ENCODE measurements at places on chromosomes 1 and 21.

DNA sequence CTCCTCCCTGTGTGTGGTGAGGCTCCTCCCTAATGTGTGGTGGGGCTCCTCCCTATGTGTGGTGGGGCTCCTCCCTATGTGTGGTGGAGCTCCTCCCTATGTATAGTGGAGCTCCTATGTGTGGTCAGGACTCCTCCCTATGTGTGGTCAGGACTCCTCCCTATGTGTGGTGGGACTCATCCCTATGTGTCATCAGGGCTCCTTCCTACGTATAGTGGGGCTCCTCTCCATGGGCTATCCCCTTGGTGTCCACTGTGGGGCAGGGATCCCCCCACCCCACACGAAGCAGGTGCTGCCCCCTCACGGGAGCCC, 29.6 kb downstream of the PRSS38 start:
- no peak for DNase-seq

- DNase-seq = no peak
Observed at GRCh38 chr1:3816331-3817137, 20.2 kb upstream of the LRRC47 start.

DNA sequence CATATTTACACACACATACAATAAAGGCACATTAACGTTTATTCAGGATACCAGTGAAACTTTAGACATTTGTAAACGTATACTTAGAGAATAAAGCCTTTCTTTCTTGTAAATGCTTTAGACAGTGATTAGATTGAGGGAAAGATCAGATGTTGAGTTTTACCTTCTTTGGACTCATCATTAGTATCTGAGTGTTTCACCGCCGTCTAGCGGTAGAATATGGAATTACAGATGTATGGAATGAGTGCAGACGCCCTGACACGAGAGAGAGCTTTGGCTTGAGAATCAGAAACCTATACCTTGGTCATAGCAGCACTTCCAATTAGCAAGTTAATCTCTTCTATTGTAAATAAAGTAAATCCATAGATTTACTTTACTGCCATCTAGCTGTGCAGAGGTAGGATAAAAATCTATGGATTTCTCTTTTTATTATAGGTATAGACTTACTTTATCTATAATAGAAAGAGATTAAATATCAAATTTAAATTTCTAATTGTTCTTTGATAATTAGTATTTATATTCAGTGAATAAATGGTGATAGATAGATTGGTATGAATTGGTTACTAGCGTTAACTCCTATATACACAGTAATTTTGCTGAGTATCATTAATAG, 12.6 kb downstream of the FLG2 start:
- DNase-seq = peak; percentile 83

DNA sequence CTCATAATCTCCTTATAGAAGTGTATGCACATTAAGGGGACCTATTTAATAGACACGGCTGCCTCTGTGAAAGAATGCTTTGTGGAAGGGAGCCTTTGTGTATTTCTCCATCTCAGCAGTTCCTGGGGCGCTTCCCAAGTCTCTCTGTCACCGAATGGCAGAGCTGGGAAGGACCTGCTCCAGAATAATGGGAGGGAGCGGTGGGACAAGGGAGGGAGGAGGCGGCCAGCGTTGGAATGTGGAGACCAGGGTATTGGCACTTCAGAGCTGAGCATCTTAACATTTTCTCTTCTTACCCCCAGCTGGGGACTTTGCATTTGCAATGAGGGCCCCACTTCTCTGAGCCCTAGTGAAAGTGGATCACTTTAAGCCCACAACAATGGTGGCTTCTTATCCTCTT, 23.9 kb downstream of the CACHD1 start:
- DNase-seq = no peak

DNA sequence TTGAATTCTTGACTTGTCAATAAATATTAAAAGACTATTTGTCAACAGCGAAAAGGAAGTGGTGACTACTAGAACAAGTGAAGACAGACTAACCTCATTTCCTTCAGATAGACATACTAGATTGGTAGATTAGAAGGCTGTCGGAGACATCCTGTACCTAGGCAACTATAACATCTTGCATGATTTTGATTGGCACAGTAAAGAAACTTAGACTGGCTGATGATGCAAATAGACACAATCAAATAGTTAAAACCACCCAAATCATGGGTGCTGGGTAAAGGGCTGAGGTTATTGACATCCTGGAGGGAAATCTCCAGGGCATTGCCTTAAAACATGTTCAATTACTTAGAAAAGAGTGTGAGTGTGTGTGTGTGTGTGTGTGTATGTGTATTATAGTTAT, 85.9 kb upstream of the EDEM3 start:
- no peak for DNase-seq

GRCh38 chr1:246608616-246609376, 42.5 kb downstream of the CNST start:
- DNase-seq = no peak

DNA sequence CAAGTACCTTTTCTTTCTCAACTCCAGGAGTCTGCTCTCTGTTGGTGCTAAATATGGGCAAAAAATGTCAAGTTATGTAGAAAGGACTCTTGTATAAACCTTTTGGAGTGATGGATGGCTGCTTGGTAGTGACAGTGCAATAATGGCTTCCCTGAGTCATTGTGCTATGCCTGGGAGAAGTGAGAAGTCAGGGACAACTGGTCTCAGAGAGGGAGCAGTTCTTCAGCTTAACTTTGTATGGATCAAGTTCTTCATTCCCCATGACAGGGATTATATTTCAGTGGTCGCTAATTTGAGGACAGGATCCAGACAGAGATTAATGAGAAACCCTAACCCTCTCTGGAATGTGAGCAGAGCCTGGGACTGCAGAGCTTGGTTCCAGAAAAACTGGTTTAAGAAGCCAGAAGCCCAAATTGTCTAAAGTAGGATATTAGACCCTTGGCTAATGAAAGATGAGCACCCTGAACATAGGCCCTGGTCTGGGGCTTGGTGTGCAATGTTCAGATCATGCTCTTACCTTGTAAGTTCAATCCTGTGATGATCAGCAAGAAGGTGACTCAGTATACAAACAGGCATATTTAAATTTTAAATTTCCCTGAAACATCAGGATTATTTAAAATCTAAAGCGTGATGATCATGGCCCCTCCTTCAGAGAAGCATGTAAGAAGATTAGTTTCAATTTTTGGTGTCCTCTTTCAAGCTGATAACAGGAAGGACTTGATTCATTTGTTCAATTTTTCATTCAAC, 50.9 kb downstream of the NTMT2 start:
- no peak for DNase-seq

GRCh38 chr1:117803318-117803717, 126.1 kb downstream of the GDAP2 start:
- no peak for DNase-seq

DNA sequence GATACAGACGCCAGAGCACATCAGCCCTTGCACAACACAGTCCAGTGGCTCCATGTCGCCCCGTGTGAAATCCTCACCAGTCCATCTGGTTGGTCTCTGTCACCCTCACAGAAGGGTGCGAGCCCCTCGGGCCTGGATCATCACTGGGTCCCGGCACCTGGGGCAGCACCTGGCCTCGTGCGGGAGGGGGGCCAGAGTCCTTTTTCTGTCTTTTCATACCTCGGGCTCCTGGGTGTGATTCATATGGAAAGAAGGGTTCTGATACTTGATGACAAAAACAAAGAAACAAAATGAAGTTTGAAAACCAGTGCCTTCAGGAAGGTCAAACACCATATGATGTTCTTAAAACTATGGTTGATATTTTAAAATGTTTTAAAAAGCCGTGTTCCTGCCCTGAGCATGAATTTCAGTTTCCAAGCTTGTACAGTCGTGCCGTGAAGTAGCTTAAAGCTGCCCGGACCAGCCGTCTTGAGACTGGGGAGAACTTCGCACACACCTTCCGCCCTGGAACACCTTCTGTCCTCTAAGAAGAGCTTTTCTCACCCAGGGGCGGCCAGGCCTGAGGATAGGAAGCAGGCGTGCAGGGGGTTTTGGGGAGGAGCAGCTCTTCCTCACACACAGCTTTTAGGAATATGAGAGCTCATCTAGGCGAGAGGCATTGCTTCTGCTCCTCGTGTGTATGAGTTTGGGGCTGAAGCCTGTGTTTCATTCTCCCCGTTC, 35.2 kb downstream of the SLC37A1 start:
- no peak for DNase-seq

DNA sequence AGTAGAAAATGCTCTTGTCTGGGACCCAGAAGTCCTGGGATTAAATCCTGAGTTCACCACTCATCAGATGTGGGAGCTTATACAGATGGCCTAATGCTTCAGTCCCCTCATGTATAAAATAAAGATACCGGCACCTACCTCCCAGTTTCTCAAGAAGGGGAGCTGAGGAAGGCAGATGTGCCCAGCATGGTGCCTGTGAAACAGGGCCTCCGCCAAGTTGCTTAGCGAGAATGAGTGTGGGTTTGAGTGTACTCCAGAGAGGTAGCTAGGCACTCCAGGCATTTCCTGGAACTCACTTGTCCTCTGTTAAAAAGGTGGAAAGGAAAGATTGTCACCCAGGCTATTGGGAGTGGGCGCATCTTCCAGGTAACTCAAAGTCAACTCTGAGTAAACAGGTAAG, 37.8 kb downstream of the IER5 start:
- no peak for DNase-seq

DNA sequence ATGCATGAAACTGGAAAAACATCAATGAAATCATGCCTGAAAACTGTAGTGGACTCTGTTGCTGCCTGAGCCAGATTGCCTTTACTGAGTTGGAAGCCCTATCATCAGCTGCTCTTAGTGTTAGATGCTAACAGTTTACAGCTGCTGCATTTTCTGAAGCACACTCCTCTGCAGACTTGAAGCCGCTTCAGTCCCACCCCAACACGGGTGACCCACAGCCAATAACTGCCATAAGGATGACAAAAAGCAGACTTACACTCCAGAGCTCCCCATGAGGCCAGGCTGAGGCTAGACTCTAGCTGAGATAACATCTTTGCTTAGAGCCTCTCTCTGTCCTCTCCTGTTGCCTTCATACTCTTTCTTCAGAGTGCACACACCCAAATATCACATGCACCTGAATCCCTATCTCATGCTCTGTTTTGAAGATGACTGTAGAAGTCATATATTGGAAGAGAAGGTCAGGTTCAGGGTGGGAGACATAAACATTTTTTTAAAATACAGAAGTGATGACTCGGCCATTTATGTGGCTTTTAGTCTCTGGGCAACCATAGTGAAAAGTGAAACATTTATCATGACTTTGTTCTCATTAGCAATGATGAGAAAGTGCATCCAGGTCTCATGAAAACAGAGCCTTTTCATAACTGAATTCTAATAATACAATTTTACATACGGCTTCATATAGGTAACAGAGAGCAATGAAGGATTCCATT, 161.0 kb downstream of the KCNK2 start:
- DNase-seq = no peak

DNA sequence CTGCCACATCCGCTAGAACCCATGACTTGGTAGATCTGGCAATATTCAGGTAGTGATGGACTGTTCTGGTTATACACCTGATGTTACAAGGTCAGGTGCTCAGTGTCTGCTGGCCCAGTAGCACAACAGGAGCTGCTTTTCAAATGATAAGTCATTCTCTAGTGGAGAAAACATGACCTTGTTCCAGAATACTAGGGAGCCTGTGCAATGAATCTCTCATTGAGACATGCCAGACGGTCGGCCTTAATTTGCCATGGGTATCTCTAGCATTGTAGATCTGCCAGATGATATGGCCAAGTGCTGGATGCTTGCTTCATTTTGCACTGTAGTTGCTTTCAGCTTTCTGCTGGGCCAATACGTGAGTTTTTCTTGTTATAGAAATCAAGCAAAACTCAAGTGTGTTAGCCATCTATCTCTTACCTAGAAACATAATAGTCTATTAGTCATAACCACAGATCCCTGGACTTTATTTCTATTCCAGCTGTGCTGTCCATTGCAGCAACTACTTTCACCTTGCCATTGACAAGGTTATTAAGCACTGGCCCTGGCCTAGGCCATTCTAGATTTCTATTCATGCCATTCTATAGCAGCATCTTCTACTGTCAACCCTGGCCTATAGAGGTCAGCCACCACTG, 13.9 kb upstream of the CENPF start:
- no peak for DNase-seq

GRCh38 chr21:42047821-42048613, 23.1 kb upstream of the UMODL1 start:
- no peak for DNase-seq

GRCh38 chr21:35424122-35424521, 375.0 kb upstream of the RUNX1 start:
- no peak for DNase-seq

GRCh38 chr1:238196516-238196915, 305.8 kb upstream of the ZP4 start:
- DNase-seq = no peak

DNA sequence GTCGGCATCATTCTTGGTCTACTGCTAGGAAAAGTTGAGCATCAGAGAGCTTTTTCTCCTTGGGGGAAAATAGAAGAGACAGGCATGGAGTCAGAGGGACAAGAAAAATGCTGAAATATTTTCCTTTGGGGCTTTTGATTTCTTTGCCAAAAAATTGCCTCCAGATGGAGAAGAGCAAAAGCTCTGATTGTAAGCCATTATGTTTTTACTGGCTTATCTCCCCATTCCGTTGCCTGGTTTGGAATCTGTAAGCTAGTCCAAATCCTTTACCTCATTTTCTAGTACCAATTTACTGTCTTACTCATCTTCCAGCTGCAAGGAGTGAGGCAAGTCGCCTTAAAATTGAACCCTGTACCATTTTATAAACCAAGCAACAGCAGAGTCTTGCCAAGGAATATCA, 23.3 kb upstream of the NBL1 start:
- DNase-seq = no peak

GRCh38 chr1:227900571-227901051, 47.1 kb downstream of the WNT9A start:
- DNase-seq = no peak

GRCh38 chr1:231666220-231666936, 39.8 kb downstream of the DISC1 start:
- no peak for DNase-seq

- DNase-seq = no peak
Observed at GRCh38 chr1:93033785-93034184, 45.3 kb upstream of the MTF2 start.

DNA sequence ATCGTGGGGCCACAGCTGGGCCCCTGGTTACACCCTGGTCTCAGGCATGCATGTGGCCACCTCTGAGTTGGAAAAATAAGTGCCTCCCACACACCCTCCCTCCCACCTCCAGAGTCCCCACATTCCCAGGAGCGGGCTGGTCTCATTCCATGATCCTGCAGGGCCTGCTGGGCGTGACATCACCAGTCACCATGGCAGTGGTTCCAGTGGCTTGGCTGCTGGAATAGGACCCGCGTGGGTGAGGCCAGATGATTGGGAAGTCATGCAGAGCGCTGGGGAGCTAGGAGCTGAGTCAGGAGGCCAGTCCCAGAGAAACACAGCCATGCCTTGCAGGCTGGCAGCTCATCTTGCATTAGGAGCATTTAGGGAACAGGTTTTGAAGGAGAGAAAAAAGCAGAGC, 125.4 kb upstream of the TMEM51 start:
- DNase-seq = no peak

All from NCI-H1694 (cell line).